ENCODE measurements at places on chromosomes 12 and 14.

- DNase-seq, result peak; percentile 47
These were observed 8.7 kb downstream of the STAC3 start for GRCh38 chr12:57242329-57242690.

DNA sequence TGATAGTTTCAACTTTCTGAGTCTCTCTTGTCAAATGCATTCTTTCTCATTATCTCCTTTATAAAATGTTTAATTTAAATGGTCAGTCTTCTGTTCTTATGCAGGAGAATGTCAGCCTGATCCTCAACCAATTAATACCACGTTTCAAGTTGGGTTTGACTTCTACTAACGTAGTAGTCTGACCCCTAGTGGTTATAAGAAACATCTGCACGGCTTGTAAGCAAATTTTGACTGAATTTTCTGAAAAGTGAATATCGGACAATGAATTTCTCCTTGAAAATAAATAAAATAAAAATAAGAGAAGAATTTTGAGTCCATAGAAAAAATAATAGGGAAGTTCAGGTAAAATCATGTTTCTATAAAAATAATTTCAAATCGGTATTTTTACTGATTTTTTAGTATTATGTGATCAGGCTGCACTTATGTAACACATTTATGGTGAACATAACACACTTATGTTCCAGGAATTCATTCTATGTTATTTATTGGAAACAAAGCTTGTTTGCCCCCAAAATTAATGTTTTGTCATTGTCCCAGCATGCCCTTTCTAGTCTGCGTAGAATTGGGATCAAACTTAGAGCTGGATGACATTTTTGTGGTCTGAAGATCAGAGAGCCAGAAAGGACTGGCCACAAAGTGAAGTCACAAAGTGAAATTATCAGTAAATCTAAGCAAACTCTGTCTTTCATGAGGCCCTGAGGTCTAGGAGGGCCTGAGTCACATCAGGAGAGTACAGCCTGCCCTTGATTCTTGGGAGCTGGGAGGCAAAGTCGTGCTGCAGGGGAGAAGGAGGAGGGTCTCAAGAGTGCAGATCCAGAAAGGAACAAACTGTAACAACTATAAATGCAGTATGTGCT lies 101.2 kb upstream of the STXBP6 start:
- peak; percentile 55 for DNase-seq

DNA sequence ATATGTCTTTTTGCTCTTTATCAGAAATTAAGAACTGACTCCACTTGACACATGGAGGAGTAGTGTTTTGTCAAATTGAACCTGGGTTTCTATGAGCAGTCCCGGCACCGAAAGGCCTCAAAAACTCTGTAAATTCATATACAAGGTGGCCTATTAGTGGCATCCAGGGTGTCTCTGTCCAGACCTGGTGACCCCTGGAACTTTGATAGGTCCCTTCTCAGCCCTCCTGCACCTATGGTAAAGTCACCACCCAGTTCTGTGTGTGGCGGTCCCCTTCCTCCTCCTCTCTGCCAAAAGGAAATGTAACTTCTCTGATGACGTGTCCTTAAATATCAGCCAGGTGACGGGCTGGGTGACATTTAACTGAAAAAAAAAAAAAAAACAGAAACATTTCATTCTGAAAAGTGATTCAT lies 204.0 kb upstream of the FOXN3 start:
- DNase-seq, result peak; percentile 36

- no peak for DNase-seq
These were observed 120.3 kb upstream of the SOX5 start for GRCh38 chr12:24069532-24070395.

DNA sequence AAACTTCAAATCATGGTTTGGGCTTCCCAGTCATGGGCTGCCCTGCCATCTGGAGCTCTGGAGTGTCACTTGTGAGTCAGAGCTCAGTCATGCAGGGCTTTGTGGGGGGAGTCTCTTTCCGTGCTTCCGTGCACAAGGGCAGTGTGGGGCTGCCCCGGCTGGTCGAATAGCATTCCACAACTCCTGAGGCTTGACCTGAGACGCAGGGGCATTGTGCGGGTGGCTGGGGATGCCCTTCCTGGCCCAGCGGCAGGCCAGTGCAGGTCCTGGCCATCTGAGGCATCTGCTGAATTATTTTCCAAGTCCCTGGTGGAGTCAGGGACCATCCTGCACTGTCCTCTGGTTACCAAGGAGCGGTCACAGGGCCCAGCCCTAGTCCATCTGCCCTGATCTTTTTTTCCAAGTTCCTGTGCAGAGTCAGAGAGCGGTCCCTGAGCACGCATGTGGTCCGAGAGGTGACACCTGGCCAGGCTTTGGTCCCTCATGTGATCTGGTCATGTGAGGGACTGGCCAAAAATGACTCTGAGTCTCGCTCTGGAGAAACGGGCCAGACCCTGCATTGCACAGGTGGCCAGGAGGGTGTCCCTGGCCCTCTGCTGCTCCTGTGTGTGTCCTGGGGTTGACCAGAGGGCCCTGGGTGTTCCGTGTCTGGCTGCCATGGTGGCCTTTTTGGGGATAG lies 167.0 kb upstream of the ALG10B start:
- DNase-seq, result no peak

DNA sequence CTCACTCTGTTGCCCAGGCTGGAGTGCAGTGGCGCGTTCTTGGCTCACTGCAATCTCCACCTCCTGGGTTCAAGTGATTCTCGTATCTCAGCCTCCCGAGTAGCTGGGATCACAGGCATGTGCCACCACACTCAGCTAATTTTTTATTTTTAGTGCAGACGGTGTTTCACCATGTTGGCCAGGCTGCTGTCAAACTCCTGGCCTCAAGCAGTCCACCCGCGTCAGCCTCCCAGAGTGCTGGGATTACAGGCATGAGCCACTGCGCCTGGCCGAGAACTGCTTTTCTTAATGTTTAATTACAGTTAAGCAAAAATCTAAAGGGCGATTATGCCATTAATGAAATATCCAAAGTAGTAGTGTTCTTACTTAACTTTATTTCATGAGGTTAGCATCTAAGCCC lies 13.6 kb downstream of the YARS2 start:
- no peak for DNase-seq

GRCh38 chr14:63045234-63045611 lies at the start of gene KCNH5:
TSS of gene KCNH5 (minus strand) at chr14:63045458. CDS start at chr14:63045186, 272 bp downstream.
- DNase-seq, result no peak

- no peak for DNase-seq
These were observed 1.3 kb upstream of the DYRK2 start for GRCh38 chr12:67647181-67647798.

Measured in OCI-LY7 (cell line).